ENCODE measurements at places on chromosomes 6 and 20.
A peak's percentile ranks its signal among the peaks of the same experiment; 100 is the strongest.

DNA sequence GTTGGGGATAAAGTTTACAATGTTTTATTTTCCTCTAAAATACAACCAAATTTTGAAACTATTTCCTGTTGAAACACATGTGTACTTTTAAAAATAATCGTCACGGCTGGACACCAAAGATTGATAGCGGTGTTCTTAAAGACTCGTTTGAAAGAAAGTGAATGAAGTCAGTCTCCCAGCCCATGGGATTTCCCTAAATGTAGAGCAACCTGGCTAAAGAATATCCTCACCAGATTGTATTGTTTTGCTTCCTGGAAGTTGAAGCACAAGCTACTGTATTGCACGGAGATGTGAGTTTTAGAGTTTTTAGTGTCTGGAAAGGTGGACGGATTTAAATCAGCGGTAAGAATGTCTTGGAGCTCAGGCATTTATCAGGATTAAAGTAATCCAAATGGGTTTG, 189.5 kb downstream of the THBS2 start:
- DNase-seq, result no peak

- no peak for DNase-seq
Measured at GRCh38 chr6:127079681-127080080, 38.8 kb upstream of the RSPO3 start.

GRCh38 chr6:154086510-154086909, 47.5 kb downstream of the OPRM1 start:
- DNase-seq, result no peak

- DNase-seq, result no peak
Measured at GRCh38 chr6:167151648-167152047, 6.1 kb downstream of the GPR31 start.

- no peak for DNase-seq
Measured at GRCh38 chr6:84553527-84553926, 210.9 kb downstream of the TBX18 start.

- DNase-seq, result no peak
Measured at GRCh38 chr6:111243095-111243494, 155.8 kb downstream of the SLC16A10 start.

DNA sequence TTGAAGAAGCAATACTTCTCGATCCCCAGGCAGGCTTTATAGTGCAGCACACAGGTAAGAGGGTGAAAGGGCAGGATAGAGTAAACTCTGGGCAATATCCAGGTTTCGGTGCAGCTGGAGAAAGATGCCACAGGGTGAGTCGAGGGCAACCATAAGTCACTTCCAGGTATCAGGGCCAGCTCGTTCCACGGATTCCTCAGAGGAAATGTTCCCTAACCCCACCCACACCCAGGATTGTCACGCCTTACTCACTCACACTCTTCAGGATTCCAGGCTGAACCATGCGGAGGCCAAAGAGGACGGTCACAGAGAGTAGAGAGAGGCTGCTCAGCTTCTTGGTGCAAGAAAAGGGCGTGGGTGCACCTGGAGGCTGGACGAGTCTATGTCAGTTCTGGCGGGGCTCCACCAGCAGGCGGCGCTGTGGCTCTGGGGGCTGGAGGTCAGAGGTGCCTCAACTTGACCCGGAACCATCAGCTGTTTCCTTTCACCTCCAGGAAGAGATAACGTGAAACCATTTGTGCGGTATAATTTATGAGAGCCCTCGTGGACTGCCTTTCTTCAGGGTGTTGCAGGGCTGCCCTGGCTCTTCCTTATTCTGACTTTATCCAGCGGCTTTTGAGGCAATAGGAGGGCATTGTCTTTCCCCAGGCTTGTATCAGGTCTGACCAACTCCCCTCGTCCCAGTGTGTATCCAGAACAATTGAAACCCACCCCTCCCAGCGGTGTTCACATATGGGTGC, 14.5 kb upstream of the WFDC12 start:
- no peak for DNase-seq

DNA sequence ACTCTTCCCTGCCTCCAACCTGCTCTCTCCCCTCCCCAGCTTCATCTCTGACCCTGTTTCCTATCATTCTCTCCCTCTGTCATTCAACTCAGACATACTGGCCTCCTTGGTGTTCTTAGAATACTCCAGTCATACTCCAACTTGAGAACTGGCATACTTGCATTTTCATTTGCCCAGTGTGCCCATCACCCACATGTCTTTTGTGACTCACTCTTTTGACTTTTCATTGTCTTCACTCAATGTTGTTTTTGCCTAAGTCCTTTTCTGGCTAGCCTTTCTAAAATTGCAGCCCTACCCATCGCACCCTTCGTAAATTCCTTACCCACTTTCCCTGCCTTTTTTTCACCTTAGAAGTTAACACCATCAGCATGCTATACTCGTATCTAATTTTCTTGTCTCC, 77.0 kb upstream of the CD2AP start:
- no peak for DNase-seq

GRCh38 chr6:33886673-33887144, 82.9 kb upstream of the MLN start:
- no peak for DNase-seq

- DNase-seq, result no peak
Measured at GRCh38 chr20:11080010-11080409, 406.2 kb upstream of the JAG1 start.

- no peak for DNase-seq
Measured at GRCh38 chr6:141354191-141354955, 778.4 kb upstream of the GJE1 start.

GRCh38 chr6:51585264-51585663, 502.1 kb downstream of the PKHD1 start:
- no peak for DNase-seq

DNA sequence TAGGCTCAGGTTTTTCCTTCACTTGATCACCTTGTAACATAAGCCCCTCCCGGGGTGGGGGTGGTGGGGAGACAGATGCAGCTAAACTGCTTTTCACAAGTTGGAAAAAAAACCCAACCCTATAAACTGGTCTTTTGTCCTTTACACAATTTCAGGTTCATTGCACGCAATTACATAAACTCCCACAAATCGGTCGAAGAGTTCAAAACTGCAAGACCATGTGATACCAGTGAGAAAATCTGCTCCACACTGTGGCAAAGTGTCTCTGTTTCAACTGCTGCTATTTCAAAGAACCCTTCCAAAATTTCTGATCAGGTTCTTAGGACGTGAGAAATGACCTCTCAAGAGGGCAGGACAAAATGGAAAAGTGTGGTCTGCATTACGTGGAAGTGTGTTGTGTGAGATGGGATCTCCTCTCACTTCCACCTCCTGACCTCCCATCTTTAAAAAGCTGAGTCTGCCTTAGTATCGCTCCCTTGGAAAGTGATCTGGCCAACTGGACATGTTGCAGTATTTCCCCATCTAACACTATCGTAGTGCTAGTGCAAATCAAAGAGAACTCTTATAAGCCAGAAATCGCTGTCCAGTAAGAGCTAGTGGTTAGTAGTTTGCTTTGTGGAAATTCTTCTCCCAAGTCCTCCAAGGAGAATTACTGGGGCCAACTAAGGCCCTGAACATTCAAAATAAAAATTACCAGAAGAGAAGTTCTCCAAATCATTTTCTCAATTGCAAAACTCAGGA, 60.1 kb downstream of the PRND start:
- no peak for DNase-seq

DNA sequence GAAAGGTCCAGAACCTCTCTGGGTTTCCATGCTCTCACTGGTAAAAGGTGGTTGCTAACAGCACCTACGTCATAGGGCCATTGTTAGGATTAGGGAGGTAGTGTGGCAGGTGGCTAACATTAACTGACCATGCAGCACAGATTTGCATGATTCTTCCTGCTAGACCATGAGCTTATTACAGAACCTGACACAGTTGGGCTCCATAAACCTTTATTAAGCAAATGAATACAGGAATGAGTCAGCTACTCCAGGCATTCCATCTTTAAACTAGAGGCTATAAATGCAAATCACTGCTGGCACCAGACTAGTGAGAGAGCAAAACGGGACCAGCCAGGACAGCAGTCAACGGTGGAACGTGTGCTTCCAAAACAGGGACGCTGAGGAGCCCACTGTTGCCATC, 440.1 kb downstream of the PTPRT start:
- no peak for DNase-seq

DNA sequence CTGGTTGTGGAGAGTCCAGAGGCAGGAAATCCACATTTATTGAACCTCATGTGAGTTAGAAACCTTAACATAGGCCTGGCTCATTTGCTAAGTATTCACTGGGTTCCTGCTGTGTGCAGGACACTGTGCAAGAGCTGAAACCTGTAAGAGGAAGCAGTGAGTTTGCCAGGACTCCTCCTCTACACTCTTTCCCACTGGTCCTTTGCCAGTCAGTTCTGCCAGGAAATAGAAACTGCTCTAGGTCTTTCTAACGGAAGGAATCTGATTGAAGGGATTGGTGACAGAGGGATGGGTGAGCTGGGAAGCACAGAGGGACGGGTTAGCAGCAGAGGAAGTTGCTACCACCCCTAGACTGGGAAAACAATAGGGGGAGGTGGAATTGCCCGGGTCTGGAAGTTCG, 234.2 kb upstream of the ECI2 start:
- DNase-seq, result no peak

DNA sequence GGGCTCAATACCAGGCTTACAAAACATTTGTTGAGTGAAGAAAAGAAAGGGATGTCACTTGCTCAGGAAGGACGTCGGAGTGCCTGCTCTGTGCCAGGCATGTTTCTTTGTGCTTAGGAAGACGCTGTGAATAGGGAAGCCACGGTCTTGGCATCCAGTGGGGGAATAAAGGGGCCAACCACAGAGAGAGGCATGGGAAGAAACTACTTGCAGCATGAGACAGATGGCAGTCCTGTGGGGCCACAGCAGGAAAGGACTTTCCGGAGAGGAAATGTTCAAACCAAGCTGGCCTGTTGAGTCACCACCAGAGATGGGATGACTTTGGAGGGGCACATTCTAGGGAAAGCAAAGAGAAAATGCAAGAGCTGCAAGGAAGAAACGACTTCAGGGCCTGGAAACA, 173.2 kb downstream of the CDH26 start:
- peak; percentile 5 for DNase-seq

DNA sequence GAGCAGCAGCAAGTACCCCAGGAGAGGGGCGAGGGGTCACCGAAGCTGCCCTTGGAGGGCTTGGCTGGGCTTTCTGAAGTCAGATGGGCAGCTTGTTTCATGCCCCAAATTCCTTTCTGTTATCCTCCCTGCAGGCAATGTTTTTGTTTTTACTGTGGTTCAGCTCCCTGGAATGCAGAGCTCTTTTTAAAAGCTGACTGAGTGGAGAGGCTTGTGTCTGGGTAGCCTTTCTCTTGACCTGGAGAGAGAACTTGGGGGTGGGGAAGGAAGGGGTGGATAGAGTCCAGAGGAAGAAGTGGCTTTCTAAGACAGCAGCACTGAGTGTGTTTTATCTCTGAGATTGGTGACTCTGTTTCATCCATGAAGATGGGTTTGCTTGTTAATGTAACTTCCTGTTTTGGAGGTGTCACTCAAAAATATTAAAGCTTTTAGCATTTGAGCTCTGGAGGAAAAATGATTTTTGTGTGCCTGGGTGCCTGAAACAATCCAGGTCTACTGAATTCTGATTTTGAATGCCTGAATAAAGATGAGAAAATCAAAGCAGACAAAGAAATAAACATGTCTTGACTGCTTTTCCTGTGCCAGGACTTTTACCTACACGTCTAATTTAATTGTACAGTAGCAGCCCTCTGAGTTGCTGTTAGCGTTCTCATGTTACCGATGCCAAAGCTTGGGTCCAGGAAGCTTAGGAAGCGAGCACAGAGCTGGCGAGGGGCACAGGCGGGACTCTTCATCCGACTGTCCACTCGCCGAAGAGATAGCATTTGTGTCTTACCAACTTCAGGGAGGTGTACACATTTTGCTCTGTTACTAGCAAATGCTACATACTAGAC, 78.2 kb upstream of the EEF1E1 start:
- DNase-seq, result peak; percentile 40

- no peak for DNase-seq
Measured at GRCh38 chr6:1809291-1809988, 199.7 kb downstream of the FOXC1 start.

DNA sequence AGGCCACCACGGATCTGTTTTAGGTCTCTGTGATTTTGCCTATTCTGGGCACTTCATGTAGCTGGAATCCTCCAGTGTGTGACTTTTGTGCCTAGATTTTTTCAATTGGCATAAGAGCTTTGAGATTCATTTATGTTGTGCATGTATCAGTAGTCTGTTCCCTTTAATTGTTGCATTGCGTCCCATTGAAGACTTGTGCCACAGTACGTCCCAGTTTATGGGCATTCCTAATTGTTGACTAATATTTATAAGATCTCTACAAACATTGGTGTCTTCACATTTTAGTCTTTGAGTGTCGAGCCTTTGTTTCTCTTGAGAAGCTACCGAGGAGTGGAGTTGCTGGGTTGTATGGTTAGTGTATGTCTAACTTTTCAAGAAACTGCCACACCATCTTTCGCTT, 704 bp upstream of the FAM210B start:
- DNase-seq, result peak; percentile 17

DNA sequence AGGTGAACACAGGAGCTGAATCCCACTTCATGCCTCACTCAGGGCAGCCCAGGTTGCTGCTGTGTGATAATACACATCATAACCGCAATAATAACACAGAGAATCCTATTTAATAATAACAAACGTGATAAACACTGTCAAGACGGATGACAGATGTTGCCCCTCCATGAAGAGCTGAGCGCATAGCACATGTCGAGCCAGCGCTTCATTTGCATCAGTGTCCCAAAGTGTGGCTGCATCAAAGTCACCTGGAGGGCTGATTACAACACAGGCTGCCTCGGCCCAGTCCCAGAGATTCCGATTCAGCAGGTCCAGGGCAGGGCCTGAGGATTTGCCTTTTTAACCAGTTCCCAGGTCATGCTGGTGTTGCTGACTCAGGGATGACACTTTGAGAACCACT, 198.5 kb downstream of the QKI start:
- DNase-seq, result no peak

DNA sequence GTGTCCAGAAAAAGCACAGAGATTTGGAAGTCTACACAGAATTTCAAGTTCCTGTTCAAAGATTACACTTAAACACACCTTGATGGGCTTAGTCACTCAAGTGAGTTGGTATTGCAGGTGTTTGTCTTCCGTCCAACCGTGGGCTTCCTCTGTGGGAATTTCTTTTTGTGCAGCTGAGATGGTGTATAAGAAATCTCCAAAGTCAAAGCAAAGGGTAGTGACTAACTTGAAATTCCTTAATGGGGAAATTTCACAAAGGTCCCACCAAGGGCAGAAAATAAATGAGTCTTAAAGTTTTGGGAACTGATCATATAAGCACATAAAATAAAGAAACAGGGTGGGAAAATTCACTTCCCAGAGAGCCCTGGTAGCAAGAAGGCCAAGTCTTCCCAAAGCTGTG, 102.0 kb upstream of the TNFAIP3 start:
- DNase-seq, result no peak

- peak; percentile 42 for DNase-seq
Measured at GRCh38 chr6:15254070-15254975, 8.5 kb downstream of the JARID2 start.

- no peak for DNase-seq
Measured at GRCh38 chr6:113488812-113489685, 368.1 kb upstream of the MARCKS start.

GRCh38 chr6:151167034-151167433, 72.7 kb upstream of the AKAP12 start:
- DNase-seq, result no peak
